ENCODE measurements at places on chromosomes 16 and 17.

- DNase-seq, result no peak
Measured at GRCh38 chr17:7582396-7583252, 1.0 kb upstream of the MPDU1 start.

DNA sequence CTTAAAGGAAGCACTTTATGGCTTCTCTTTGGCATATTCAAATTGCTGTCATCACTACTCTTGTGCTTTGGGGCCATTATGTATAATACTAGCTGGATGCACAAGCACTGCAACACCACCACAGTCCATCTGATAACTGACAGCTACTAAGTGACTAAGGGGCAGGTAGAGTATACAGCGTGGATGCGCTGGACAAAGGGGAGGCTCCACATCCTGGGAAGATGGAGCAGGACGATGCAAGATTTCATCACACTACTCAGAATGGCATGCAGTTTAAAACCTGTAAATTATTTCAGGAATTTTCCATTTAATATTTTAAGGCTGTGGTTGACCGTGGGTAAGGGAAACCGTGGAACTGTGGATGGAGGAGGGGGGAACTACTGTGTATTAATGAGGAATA lies 25.0 kb downstream of the MPRIP start:
- no peak for DNase-seq

GRCh38 chr17:67831268-67831667 lies 6.0 kb downstream of the BPTF start:
- no peak for DNase-seq

DNA sequence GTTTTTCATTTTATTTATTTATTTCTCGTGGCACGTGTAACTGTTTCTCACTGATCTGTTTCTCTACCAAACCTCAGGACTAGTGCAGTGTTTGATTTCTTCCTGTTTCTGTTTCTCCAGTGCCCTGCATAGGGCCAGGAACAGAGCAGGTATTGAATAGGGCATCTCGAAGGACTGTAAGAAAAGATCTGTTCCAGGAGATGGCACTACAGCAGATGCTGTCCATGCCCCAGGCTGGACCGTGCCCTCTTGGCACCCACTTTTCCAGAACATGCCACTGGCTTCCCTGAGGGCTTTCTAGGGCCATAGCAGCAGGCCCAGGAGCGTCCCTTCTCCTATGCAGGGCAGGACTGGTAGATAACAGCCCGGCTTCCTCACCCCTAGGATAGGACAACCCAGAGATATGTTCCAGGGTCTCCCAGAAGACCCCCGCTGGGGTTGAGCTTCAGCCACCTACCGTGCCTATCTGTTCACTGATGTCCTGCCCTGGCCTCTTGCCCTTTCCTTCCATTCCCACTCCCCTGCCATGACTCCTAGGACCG lies 4.4 kb downstream of the SNX20 start:
- no peak for DNase-seq

DNA sequence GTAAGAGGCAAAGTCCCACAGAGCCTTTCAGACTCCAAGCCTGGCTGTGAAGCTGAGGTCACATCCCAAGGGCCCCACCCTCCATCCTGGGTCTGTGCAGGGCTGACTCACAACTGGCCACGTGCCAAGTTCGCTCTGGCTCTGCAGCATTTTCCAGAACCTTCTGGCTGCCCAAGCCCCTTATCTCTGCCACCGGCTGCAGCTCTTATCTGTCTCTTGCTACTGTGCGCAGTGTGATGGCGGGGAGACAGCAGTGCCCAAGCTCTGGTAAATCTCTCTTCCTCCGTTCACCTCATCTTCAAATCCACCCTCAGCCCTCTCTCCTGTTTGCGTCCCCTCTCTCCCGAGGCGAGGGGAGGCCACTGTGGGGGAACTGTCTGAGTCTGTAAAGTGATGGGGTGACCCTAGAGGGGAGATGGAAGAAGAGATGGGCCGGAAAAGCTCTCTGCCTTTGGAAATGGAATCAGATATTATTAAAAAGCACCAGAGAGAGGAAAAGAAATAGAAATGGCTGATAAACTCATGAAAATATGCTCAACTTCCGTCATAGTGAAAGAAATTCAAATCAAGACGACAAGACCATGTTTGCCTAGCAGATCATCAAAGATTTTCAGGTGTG lies 162.7 kb upstream of the CDC42EP4 start:
- peak; percentile 45 for DNase-seq

DNA sequence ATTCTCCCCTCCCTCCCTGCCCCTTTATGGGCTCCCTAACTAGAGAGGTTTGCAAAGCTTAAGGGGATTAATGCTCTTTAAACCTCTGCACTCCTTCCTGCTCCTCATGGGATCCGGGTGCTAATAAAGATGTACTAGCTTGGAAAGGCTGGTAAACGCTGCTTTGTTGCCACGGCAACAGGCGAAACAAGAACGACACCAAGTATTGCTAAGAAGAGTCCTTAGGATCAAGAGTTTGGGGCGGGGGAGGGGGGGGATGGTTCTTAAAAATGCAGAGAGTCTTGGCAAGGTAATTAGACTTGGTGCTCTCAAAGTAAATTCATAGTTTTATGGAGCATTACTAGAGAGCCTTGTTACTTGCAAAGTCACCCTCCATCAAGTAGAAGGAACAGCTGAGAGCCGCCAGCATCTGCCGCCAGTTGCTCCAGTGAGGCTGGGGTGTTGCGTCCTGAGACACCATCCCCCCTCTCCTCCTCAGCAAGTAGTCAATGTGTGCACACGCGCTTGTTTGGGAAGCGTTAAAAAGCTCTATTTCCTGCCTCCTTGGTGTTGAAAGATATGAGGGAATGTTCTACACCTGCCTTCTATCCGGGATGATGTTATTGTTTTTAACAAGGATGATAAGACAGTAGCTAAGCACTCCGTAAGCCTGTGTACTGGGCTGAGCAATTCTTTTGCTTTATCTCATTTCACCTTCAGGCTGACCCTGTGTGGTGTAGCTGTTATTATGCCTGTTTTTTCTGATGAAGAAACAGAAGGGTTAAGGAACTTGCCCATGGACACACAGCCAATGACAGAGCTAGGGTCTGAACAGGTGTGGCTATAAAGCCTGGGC lies 190.9 kb downstream of the CCDC182 start:
- peak; percentile 92 for DNase-seq

- DNase-seq, result no peak
Measured at GRCh38 chr16:89111263-89111662, 17.6 kb downstream of the ACSF3 start.

- DNase-seq, result peak; percentile 87
Measured at GRCh38 chr16:26665166-26665939, 401.4 kb upstream of the C16orf82 start.

DNA sequence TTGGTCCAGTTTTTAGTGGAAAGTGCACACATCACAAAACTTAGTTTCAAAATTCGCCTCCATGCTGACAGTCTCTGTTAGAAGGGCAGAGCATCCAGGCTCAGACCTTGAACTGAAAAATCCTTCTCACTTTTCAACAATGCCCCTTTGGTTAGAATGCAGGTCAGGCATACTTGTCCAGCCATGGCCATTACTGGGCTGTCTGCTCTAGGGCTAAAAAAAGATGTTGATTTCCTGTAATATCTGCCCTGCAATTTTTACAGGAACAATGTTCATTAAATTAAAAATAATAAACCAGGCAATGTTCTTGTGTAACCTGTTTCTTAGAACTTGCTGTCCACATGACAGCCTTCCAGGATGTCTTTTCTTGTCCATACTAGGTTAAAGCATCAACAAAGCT lies 122.4 kb downstream of the SNX11 start:
- DNase-seq, result no peak

- DNase-seq, result no peak
Measured at GRCh38 chr16:88747588-88748301, 37.3 kb downstream of the PIEZO1 start.

DNA sequence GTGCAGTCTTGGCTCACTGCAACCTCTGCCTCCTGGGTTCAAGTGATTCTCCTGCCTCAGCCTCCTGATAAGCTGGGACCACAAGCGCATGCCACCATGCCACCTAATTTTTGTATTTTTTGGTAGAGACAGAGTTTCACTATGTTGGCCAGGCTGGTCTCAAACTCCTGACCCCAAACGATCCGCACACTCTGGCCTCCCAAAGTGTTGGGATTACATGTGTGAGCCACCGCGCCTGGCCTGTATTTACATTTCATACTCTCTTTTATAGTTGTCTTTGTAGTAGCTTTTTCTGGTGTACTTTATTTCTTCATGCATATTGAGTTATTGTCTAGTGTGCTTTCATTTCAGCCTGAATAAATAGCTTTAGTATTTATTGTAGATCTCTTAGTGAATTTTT lies 10.1 kb upstream of the ADORA2B start:
- no peak for DNase-seq

GRCh38 chr17:79615926-79616325 lies 5.1 kb upstream of the RBFOX3 start:
- no peak for DNase-seq

DNA sequence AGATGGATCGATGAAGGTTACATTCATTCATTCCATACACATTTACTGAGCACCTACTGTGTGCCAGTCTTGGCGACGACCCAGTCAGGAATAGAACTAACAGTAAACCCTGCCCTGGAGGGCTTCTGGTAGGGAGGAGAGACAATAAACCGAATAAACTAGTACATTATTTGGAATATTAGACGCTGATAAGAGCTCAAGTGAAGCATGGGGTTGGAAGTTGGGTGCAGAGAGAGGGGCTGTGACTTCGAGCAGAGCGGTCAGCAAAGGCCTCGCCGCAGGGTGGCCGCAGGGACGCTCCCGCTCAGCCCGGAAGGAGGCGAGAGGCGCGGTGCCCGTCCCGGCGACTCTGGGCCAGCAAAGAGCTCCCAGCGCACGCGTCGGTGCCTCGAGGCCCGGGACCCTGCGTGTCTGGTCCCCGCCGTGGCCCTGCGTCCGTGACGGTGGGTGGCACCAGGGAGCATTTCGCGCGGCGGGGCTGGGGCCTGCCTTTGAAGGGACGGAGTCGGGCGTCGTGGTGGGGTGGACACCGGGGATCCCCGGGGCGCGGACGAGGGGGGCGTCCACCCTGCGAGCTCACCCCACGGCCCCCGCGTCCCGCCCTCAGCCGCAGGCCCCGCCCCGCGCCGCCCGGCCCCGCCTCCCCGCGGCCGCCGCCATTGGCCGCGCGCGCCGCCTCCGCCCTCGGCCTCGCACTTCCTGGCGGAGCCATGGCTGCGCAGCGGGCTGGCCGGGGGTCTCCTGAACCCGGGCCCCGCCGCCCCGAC lies at the start of gene KLHL36:
KLHL36 (plus strand) TSS at position 684 of the 767 bp plus-strand sequence. CDS start 2,357 bp downstream, outside the sequence.
- DNase-seq, result peak; percentile 78

GRCh38 chr16:74078511-74079231 lies 217.9 kb upstream of the PSMD7 start:
- no peak for DNase-seq

DNA sequence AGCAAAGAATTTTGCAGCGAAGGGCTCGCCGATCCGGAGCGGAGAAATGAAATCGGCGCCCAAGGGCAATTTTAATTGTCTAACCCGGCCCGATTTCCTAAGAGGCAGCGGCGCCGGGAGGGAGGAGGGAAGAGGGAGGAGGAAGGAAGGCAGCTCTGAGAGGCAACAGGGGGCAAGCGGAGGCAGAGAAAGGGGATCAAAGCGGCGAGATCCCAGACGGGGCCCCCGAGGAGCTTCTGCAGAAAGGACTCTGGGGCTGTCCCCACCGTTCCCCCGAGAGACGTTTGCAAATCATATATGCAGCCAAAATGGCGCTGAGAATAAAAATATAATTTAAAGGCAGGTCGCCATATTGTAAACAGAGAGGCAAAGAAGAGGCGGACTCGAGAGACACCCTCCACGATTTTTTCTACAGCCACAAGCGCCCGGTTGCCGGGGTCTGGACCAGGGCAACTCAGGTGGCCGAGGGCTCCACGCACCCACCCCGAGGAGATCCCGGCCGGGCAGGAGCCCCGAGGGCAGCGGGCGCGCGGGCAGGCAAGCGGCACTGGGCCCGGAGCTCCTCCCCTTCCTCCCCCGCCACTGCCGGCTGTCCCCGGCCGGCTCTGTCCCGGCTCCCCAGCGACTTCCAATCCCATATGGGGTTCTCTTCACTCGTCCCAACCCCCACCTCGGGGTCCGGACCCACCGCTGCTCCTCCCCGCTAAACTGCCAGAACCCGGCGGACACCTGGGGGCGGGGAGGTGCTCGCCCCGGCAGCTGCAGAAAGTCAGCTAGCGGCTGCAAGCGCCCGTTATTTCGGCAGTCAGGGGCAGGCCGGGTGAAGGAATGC lies 1.9 kb downstream of the PHF12 start:
- DNase-seq, result peak; percentile 90

GRCh38 chr17:30212750-30213149 lies 22.7 kb downstream of the SLC6A4 start:
- DNase-seq, result no peak

DNA sequence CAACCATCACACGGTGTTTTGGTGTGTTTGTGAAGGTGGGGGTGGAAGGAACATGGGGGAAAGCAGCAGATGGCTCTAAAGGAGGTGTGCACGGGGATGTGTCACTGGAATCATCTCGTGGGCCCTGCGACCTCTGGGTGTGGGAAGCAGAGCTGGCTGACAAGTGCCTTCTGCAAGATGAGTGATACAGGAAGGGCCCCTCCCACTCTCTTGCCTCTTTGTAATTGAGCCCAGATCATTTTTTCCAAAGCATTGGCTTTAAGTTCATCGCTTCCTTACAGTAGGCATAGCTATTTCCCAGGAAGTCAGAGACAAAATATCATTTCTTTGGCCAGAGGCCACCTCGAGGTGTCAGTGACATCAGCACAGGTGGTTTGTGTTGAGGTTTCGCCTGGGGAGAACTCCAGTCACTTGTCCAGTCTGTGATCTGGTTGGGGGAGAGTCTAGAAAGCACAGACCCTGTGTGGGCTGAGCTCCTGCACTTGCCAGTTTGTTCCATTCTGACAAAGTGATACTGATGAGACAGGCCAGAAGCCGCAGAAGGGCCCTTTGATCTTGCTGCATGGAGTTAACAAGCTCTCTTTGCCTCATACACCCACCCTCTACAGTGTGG lies 20.6 kb upstream of the SNTB2 start:
- no peak for DNase-seq

GRCh38 chr17:40355123-40355803 lies 9.3 kb downstream of the GJD3 start:
- DNase-seq, result peak; percentile 88

DNA sequence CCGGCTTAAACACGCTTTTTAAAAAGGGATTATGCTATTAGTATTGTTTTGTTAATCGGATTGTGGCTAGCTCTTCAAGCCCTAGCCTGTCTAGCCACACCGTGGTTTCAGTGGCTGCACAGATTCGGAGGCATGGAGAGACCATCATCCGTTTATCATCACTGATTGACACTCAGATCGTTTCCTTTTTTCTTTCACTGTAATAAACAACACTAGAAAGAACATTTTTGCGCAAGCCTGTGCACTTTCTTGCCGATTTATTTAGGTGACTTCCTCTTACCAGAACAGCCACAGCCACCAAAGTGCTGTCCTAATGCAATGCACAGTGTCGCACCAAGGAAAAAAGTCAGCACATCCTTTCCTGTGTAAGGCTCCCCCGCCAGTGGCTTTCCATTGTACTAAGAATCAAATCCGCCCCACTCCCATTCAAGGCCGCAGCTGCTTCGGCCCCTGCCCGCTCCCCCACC lies 78.2 kb downstream of the CRISPLD2 start:
- DNase-seq, result no peak

- DNase-seq, result no peak
Measured at GRCh38 chr16:59993101-59993500, 1259.0 kb upstream of the GOT2 start.

GRCh38 chr17:6913608-6914443 lies 82.0 kb upstream of the ALOX12 start:
- peak; percentile 83 for DNase-seq
